Transverse colon (tissue), 4 donors: ENCODE measurements at places on chromosomes 13 and 19. TPM values are rescaled to one million over a fixed set of nuclear protein-coding genes. Genes with fewer than 3 reads are reported as not detected.

- no peak overlapping the region for H3K4me3 ChIP-seq
- H3K4me1 ChIP-seq, result no peaks in the 10 kb centered on the region
- DNase-seq, result no peak
- H3K36me3 ChIP-seq, result no peaks in the 10 kb centered on the region
Measured at GRCh38 chr13:64164435-64164834, 2748.8 kb upstream of the PCDH20 start.

DNA sequence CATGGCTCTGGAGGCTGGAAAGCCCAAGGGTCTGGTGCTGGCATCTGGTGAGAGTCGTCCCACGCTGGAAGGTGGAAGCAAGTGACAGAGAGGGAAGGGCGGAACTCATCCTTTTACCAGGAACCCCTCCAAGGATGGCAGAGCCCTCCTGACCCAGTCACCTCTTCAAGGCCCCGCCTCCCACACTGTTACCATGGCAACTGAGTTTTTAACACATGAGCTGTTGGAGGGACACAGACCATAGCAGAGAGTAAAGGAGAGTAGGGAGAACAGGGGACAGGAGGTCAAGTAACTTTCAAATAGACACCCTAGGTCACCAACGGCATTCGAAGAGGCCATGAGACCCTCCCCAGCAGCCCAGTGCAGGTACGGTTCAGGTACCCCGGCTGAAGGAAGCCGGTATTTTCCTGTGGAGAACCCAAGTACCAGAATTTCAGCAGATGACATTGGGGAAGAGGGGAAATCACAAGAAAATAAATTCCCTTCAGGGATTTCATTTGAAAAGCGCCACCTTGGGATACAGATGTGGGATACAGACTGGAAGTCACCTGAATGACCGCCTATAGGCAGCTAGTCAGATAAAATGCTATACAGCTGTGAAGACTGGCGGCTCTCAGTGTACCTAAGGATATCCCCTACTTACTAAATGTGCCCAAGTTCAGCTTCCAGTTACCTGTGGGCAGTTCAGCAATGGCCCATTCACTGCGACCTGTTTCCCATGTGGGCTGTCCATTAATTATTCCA lies 8.0 kb downstream of the IL17D start:
- no peaks in the 10 kb centered on the region for H3K36me3 ChIP-seq
- no peak for DNase-seq
- H3K27me3 ChIP-seq, result peaks cover 5% of the 10 kb centered on the region
- H3K4me3 ChIP-seq, result no peak overlapping the region
- no peak overlapping the region for H3K27ac ChIP-seq

DNA sequence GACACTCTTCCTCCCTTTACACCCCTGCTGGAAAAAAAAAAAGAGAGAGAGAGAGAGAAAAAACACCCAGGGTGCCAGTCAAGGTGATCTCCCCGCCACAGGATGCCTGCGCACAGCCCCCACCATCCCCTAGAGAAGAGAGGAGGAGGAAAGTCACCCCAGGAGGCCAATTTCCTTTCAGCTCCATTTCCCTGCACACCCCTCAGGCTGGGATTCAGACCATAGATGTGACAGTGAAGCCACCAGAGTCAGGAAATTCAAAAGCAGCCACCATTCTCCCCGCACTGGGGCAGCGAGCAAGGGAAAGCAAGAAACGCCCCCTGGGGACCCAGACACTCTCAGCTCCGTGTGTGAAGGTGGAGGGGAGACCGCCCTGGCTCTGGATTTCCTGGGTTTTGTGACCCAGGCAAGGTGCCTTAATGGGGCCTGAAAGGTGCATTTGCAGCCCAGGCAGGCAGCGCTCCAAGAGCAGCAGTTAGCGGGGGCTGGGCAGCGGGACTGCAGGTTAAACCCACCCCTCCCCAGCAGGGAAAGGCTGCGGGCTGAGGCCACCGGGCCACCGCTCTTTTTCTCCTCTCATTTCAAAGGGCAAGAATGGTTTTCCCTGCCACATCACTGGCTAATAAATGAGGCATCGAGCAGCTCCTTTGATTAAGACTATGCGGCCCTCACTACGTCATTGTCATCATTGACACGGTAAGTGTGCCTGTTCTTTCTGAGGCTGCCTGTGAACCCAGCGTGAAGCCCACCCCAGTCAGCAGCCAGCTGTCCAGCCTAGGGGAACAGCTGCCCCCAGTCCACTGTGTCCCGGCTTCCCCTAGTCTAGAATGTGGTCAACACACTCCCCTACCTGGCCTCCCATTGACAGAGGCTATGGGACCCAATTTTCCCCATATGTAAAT lies 83.8 kb upstream of the TM9SF2 start:
- no peaks in the 10 kb centered on the region for H3K4me1 ChIP-seq
- no peak for DNase-seq

The KCTD4 gene
- total RNA-seq, result 1.3 TPM

The NFIX gene
- 30.4 TPM for total RNA-seq

GRCh38 chr19:13068085-13068846 lies 34.4 kb downstream of the LYL1 start:
- H3K36me3 ChIP-seq, result no peaks in the 10 kb centered on the region
- no peak for DNase-seq
- H3K27me3 ChIP-seq, result no peaks in the 10 kb centered on the region

GRCh38 chr13:33845572-33846302 lies 27.8 kb downstream of the RFC3 start:
- no peaks in the 10 kb centered on the region for H3K4me1 ChIP-seq
- no peak for DNase-seq
- no peak overlapping the region for H3K4me3 ChIP-seq
- no peaks in the 10 kb centered on the region for H3K27me3 ChIP-seq
- no peak overlapping the region for H3K27ac ChIP-seq

DNA sequence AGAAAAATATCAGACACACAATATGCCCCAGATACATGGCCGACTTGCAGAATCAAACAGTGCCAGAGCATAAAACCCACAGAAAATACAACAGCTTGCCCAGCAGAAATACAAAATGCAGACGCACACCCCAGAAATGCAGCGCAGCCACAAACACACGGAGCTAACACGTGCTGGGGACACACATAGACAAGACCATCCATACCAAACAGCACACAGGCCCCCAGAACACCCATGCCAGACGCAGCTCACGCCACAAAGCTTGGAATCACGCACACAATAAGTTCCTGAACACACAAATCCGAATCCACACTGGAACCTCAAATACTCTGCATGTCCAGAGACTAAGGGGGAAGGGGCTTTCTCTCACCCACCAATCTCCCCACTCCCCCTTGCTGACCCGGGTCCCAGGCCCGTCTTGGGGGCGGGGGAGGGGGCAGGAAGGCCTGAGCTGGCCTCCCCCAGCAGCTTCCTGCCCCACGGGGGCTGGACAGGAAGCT lies 17.2 kb downstream of the CCDC97 start:
- no peak overlapping the region for H3K4me3 ChIP-seq
- H3K4me1 ChIP-seq, result peaks cover 48% of the 10 kb centered on the region
- DNase-seq, result no peak
- H3K27me3 ChIP-seq, result peaks cover 20% of the 10 kb centered on the region

The CCDC122 gene
- total RNA-seq, result 9.5 TPM

GRCh38 chr19:45599286-45599685 lies 2.7 kb downstream of the GPR4 start:
- peak overlapping the region; percentile 2 for H3K27ac ChIP-seq
- no peak overlapping the region for H3K4me3 ChIP-seq
- no peaks in the 10 kb centered on the region for H3K36me3 ChIP-seq
- H3K4me1 ChIP-seq, result no peaks in the 10 kb centered on the region

DNA sequence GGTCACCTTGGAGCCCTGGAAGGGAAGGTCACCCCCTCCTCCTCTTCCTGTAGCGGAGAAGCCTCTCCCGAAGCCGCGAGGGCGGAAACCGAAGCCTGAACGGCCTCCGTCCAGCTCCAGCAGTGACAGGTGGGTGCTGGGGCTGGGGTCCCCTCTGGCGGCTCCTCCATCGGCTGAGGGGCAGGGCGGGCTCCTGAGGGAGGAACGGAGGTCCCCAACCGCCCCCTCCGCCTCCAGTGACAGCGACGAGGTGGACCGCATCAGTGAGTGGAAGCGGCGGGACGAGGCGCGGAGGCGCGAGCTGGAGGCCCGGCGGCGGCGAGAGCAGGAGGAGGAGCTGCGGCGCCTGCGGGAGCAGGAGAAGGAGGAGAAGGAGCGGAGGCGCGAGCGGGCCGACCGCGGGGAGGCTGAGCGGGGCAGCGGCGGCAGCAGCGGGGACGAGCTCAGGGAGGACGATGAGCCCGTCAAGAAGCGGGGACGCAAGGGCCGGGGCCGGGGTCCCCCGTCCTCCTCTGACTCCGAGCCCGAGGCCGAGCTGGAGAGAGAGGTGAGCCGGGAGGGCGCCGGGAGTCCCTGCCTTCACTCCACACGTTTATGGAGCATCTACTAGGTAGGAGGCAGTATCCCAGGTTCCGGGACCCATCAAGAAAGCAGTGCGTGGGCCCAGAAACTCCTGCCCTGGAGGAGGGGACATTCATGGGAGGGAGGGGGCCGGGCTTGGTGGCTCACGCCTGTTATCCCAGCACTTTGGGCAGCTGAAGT lies 22.0 kb downstream of the HDGFL2 start:
- DNase-seq, result no peak
- no peak overlapping the region for H3K27ac ChIP-seq
- H3K4me1 ChIP-seq, result no peaks in the 10 kb centered on the region
- no peak overlapping the region for H3K4me3 ChIP-seq
- H3K27me3 ChIP-seq, result no peaks in the 10 kb centered on the region

The CGB2 gene
- not detected for total RNA-seq

DNA sequence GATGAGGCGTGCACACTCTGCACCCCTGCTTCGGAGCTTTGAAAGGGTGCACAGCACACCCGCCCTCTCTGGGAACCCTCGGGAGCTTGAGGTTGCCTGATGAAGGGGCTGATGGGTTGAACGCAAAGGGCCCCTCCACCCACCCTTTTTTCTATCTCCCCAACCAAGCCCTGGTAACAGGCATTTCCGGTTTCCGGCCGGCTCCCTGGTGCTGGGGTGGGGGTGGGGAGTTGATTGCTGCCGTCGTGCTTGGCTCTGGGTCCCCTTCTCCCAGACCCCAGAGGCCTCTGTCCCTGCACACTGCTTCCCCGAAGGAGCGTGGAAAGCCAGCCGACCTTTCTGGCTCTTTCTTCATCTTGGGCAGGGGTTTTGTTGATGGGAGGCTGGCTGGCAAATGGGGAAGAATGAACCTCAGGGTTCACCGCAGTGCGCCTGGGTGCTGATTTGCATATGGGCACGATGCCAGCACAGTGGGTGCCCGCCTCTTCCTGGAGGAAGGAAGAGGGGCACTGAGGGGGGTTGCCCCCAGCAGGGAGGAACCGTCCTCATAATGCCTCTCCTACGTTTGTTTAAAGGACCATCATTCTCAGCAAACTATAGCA lies 29.1 kb downstream of the VAV1 start:
- H3K27ac ChIP-seq, result peak overlapping the region; percentile 65
- peak; percentile 82 for DNase-seq
- no peaks in the 10 kb centered on the region for H3K4me1 ChIP-seq
- peak overlapping the region; percentile 35 for H3K4me3 ChIP-seq
- no peaks in the 10 kb centered on the region for H3K27me3 ChIP-seq
- no peaks in the 10 kb centered on the region for H3K36me3 ChIP-seq

GRCh38 chr19:1884291-1884718 lies 991 bp downstream of the ABHD17A start:
- H3K4me1 ChIP-seq, result peaks cover 23% of the 10 kb centered on the region
- peak overlapping the region; percentile 86 for H3K27ac ChIP-seq
- peak overlapping the region; percentile 59 for H3K4me3 ChIP-seq
- H3K36me3 ChIP-seq, result no peaks in the 10 kb centered on the region
- DNase-seq, result peak; percentile 47

- DNase-seq, result no peak
- H3K36me3 ChIP-seq, result no peaks in the 10 kb centered on the region
- no peak overlapping the region for H3K27ac ChIP-seq
- peaks cover 26% of the 10 kb centered on the region for H3K4me1 ChIP-seq
Measured at GRCh38 chr19:403221-404027, 5.5 kb downstream of the C2CD4C start.

The RFPL4AL1 gene
- total RNA-seq, result not detected

GRCh38 chr19:42176649-42176989 lies 40.9 kb downstream of the DEDD2 start:
- H3K36me3 ChIP-seq, result no peaks in the 10 kb centered on the region
- H3K27me3 ChIP-seq, result peaks cover 83% of the 10 kb centered on the region
- peaks cover 6% of the 10 kb centered on the region for H3K4me1 ChIP-seq

The ELF1 gene
- total RNA-seq, result 100 TPM
